ENCODE measurements at places on chromosomes 2 and 18.
A peak's percentile ranks its signal among the peaks of the same experiment; 100 is the strongest.

DNA sequence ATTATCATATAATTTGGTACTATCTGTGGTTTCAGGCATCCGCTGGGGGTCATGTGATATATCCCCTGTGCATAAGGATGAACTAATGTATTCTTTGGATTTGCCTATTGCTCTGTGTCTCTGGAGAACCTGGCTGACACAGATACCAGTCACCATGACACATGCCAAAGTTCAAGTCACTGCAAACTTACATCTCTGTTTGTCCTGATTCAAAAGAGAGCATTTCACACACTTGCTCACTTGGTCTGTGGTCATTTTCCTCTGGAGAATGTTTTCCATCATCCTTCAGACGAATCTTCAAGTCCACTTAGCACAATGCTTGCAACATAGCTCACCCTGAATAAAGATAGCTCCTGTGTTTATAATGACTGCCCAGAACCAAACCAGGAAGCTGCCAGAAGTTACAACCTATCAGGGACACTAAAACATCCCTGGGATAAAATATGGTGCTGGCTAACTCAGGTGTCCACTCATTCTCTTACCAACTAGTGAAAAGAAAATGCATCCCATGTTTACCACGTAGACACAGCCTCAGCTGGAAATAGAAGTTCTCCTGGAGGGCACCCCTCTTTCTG, 18.1 kb downstream of the SULT1C3 start:
- no peak for DNase-seq

- no peak for DNase-seq
Measured at GRCh38 chr18:63314062-63314790, 5.3 kb downstream of the BCL2 start.

DNA sequence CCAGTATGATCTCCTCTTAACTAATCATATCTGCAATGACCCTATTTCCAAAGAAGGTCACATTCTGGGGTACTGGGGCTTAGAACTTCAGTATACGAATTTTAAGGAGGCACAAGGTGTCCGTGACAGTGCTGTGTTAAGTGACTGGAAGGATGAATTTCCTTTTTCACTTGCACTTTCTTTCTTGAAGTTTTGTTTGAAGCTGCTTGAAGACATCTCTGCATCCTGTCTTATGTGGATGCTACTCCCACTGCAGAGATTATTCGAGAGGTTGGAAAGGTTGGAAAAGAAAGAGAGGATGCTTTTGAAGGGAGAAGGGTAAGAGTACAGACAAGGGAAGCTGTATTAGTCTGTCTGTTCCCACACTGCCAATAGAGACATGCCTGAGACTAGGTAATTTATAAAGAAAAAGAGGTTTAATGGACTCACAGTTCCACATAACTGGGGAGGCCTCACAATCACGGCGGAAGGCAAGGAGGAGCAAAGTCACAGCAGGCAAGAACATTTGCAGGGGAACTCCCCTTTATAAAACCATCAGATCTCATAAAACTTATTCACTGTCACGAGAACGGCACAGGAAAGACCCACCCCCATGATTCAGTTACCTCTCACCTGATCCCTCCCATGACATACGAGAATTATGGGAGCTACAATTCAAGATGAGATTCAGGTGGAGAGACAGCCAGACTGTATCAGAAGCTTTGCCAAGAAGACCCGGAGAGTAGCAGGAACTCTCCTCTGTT, 3.6 kb upstream of the RNF144A start:
- peak; percentile 49 for DNase-seq

DNA sequence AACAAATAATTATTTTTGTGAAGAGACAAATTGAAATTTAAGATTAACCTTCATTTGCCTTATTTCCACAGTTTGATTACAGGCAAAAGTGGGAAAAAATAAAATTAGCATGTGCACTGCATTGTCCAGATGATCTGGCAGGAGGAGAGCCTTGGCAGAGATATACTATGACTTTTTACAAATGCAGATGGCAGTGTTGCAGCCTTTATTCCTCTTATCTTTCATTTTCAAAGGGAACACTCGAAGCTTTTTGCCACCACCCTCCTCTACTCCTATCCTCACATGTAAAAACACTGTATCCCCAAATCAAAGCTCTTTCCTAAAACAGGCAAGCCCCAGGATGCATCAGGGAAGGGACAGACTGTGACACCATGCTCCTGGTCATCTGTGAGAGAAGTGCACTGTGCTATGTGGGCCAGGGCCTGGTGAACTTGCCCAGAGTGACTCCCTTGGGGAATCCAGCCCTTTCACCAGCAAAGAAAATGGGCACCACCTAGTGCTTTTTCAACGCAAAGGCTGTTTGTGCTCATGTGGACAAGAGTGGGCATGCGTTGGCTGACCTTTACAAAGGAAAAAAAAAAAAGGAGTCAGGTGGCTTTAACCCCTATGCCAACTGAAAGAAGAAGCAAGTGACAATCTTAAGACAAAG, 74.7 kb upstream of the ETAA1 start:
- DNase-seq: no peak

DNA sequence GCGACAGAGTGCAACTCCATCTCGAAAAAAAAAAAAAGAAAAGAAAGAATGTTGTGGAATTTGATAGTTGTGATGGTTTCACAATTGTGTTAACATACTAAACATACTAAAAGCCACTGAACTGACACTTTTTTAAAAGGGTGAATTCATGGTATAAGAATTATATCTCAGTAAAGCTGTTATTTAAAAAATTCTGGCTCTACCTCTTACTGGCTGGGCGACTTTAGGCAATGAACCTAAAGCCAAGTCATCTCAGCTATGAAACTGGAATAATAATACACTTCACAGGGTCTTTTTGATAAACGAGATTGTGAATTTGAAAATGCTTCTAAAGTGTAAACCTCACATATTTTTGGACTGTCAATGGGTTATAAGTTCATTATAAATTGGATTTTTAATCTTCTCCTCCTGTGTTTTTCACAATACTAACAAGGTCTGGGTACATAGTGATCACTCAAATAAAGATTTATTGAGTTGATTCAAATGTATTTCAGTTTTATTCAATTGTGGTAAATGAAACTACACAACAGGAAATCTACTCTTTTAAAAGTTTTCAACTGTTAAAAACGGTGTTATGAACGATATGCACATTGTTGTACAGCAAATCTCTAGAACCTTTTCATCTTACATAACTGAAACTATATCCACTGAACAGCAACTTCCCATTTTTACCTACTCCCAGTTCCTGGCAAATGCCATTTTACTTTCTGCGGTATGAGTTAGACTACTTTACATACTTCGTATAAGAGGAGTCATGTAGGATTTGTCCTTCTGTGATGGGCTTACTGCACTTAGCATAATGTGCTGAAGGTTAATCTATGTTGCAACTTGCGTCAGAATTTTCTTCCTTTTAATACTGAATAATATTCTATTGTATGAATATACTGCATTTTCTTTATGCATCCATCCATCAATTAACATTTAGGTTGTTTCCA, 43.0 kb upstream of the GTF2A1L start:
- DNase-seq: no peak

DNA sequence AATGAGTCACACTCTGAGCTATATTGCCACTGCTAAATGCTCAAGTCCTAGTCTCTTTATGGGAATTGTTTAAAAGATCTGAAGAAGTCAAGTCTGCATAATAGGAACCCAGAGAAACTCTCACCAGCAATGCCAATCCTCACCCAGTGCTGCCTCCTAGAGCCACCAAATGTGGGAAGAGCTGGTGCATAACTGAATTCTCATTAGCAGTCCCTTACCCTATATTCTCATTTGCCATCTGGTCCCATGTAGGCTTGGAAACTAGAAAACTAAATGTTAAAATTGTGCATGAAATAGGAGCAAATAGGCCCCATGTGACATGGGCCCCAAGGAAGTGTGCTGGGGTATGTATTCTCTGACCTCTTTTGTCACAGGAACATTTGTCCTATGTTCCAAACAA, 224.4 kb upstream of the SMAD2 start:
- no peak for DNase-seq

DNA sequence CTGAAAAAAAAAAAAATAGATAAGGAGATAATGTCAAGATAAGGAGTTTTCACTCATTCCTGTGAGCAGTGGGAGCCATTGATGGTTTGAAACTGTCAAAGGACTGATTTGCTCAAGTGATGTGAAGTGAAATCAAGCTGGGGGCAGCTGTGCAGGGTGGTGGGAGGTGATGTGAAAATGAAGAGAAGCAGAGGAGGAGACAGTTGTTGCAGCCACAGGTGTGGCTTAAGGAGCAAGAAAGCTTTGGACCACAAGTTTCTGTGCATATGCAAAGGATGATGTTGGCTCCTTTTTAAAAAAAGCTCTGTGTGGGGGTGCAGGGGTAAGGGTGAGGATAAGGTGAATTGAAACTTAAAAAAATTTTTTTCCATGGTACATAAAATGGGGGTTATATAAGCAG, 8.3 kb downstream of the EFR3B start:
- DNase-seq: no peak

- DNase-seq: no peak
Measured at GRCh38 chr2:193808877-193809276, 1614.1 kb upstream of the TMEFF2 start.

GRCh38 chr2:5846881-5847280, 154.7 kb downstream of the SOX11 start:
- DNase-seq: no peak

- DNase-seq: no peak
Measured at GRCh38 chr2:11677136-11678055, 7.4 kb upstream of the NTSR2 start.

DNA sequence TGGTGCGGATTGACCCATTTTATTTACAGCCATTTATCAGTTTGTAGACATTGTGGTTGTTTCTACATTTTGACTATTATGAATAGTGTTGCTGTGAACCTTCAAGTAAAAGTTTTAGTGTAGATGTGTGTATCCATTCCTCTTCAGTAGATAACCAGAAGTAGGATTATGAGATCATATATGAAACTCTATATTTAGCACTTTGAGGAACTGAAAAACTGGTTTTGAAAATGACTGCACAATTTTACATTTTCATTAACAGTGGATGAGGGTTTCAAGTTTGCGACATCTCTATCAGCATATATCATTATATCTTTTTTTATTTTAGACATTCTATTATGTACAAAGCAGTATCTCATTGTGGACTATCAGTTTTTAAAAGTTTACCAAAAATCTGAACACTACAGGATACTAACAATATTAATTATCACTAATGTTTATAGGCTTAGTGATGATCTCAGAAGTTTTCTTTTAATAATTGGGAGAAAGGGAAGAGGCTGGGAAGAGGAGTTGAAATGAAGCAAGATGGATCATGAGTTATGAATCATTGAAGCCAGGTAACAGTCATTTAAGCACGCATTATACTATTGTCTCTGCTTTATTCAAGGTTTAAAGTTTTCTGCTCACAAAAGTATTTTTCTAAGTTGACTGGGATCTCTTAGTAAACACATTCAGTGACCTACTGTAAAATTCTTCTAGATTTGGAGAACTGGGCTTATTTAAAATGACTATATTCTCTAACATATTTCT, 329.0 kb upstream of the LRATD1 start:
- DNase-seq: no peak

- DNase-seq: no peak
Measured at GRCh38 chr2:152565884-152566727, 151.2 kb downstream of the PRPF40A start.

DNA sequence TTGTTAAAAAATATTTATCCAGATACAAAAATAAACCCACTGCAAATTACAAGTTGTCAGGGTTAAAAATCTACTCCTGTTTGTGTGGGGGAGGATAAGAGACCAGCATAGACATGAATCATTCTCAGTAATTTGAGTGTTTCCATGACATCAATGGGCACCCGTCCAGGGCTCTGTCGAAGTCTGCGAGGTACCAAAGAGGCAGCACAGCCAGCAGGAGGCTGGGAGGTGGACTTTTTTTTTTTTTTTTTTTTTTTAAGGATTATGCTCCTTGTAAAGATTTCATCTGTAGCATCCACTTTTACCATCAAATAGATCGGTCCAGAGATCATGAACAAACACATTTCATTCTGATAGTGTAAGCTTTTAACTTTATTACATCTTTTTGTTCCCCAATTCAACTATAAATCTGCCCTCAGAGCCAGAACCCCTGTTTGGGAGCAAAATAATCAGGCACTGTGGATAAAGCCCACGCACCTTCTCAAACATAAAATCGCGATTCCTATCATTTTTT, 182.0 kb downstream of the TCF4 start:
- no peak for DNase-seq

DNA sequence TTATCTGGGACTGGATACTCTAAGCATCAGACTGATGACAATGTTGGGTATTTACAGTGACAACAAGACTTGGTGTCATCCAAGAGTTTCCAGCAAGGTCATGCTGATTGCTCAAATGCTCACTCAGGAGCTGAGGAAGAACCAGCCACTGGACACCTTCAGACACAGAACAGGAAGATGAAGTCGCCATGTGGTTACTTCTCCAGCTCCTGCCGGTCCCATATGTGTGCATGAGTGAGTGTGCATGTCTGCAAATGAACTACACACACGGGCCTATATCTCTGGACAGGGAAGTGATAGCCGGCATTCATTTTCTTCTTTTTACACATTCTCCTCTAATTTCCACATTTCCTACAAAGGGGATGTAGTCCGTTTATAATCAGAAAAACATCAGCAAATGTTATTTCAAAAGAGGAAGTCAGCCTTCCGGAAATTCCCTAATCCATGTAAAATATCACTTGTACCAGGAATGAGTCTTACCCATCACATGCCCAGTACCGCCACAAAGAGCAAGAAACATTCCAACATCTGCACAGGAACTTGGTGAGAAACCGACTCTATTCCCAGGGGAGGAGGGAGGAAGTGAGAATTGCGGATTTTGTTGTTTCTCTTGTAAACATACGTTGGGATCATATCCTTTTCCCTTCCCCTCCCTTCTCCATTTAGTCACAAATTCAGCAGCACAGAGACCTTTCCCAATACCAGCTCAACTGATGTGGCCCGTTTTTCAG, 10.8 kb downstream of the RFX8 start:
- DNase-seq: no peak

DNA sequence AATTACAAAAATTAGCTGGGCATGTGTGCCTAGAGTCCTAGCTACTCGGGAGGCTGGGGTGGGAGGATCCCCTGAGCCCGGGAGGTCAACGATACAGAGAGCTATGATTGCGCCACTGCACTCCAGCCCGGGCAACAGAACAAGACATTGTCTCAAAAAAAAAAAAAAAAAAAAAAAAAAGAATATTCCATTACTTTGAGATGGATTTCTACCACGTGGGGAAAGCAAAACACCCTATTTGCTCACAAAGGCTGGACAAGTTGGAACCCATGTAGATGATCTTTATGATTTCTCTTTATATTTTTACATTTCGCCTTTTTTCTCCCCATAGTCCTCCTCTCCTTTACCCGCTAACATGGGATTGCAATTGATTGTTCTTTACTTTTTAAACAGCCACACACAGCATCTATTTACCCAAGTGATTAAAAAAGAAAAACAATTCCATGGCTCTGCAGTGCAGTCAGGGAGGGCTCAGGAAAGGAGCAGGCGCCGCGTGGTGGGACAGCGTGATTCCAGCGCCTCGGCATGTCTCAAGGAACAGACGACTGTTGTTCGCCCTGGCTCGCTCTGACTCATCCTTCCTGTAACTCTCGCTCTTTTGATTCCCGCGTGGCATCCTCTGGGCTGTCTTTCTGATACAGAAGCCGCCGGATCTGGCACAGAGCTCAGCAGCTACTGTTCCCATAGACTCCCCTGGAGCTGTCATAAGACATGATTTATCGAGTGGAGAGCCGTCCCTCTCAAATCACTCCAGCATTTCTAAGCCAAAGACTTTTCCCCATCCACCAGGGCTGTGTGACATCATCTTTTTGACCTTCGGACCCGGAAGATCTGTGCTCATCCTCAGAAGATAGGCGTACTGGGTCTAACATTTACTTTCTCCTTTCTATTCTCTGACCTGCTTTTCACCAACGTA, 230.4 kb upstream of the AGAP1 start:
- no peak for DNase-seq
